Endodermal cell (in vitro differentiated cells): ENCODE measurements at places on chromosomes 1 and 21.

- peak overlapping the region; percentile 96 for H3K4me3 ChIP-seq
- H3K27me3 ChIP-seq = no peaks in the 10 kb centered on the region
- H3K4me1 ChIP-seq = no peaks in the 10 kb centered on the region
- no peak for DNase-seq
These were observed 686 bp downstream of the MIIP start for GRCh38 chr1:12019858-12020509.

DNA sequence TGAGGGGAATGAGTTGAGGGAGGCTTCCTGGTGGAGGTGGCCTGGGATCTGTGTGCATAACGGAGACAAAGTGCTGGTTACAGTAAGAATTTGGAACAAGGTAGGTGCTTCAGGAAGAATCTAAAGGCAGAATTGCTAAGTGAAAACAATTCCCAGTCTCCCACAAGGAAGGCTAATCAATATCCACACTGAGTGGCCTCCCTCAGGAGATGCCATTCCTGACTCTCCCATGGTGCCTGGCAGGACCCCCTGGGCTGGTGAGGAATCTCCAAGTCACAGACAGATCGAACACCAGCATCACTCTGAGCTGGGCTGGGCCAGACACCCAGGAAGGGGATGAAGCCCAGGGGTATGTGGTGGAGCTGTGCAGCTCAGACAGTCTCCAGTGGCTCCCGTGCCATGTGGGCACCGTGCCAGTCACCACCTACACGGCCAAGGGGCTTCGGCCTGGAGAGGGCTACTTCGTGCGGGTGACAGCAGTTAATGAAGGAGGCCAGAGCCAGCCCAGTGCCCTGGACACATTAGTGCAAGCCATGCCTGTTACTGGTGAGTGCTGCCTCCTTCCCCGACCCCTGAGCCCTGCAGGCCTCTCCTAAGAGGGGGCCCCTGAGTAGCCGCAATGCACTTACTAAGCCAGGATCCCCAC is 30.7 kb downstream of the IGFN1 start:
- H3K4me3 ChIP-seq = no peak overlapping the region
- no peaks in the 10 kb centered on the region for H3K4me1 ChIP-seq
- no peaks in the 10 kb centered on the region for H3K36me3 ChIP-seq
- peak; percentile 45 for DNase-seq

DNA sequence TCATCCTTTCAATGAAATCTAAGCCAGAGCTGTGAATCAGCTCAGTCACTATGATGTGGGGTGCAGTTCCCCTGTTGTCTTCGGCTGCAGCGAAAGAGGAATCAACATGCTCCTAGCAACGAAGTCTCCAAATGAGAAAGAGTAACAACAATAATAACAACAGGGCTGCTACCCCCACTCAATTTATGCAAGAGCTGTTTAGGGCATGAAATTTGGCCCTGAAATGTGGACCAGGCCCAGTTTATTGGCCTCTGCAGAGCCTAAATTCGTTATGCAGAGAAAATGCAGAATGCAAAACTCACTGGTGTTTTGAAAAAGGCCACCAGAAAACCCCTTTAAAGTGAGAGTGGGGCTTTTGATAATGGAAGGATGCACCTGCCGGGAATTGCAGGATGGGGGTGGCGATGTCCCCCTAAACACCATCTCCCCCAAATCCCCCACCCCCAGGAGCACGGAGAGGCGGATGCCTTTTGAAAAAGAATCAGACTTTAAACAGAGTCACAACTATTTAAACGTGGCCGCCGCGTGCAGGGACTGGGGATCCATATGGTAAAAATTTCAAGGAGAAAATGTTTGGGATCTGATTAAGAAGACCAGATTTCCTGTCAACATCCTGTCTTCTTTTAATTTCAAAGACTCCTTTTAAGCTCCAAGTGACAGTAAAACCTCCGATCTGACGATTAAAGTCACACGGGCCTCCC is 1.9 kb downstream of the RUNX3 start:
- no peak for DNase-seq
- peaks cover 4% of the 10 kb centered on the region for H3K4me1 ChIP-seq
- peaks cover 80% of the 10 kb centered on the region for H3K27me3 ChIP-seq
- no peak overlapping the region for H3K4me3 ChIP-seq
- no peak overlapping the region for H3K27ac ChIP-seq
- no peaks in the 10 kb centered on the region for H3K36me3 ChIP-seq

DNA sequence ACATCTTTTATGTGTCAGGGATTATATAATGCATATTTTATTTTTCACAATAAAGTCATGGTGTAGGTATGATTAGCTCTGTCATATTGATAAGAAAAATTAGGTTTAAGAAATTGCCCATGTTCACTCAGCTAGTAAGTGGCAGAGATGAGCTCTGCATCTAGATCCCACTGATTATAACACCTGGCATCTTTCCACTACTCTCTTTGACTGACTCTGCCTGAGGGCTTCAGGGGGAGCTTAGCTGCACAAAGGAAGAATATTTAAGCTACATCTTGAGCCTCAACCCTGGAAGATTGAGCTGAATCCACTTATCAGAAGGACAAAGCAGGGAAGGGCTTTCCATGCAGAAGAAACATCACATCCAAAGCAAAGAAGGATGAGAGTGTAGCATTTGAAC is 190.4 kb downstream of the MIS18A start:
- H3K4me1 ChIP-seq = no peaks in the 10 kb centered on the region
- H3K27me3 ChIP-seq = no peaks in the 10 kb centered on the region
- H3K27ac ChIP-seq = no peak overlapping the region
- H3K4me3 ChIP-seq = no peak overlapping the region
- DNase-seq = no peak
- no peaks in the 10 kb centered on the region for H3K36me3 ChIP-seq

GRCh38 chr1:227888404-227889046 is 59.2 kb downstream of the WNT9A start:
- peaks cover 10% of the 10 kb centered on the region for H3K4me1 ChIP-seq
- DNase-seq = no peak
- H3K36me3 ChIP-seq = no peaks in the 10 kb centered on the region
- H3K27me3 ChIP-seq = no peaks in the 10 kb centered on the region
- H3K4me3 ChIP-seq = no peak overlapping the region

DNA sequence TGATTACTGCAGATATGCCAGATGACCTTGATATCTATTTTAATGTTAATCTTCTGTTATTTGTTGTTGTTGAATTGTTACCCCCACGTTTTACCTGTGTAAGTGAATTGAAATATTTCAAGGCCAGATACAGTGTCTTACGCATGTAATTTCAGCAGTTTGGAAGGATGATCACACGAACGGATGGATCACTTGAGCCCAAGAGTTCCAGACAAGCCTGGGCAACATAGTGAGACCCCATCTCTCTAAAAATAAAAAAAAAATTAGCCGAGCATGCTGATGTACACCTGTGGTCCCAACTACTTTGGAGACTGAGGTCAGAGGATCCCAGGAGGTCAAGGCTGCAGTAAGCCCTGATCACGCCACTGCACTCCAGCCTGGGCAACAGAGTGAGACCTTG is 32.2 kb downstream of the SDCCAG8 start:
- no peak for DNase-seq
- no peak overlapping the region for H3K27ac ChIP-seq

DNA sequence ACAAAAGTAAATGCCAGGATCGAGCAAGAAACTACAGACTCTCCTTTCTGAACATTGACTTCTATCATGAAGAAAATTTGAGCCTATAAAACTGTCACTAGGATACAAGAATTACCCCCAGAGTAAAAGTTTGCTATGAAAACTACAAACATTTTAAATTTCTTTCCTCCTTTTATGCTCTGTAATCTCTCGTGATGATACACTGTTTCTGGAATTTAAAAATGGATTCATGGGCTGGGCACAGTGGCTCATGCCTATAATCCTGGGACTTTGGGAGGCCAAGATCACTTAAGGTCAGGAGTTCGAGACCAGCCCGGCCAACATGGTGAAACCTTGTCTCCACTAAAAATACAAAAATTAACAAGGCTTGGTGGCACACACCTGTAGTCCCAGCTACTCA is 181.3 kb downstream of the ZNF281 start:
- DNase-seq = no peak
- H3K36me3 ChIP-seq = no peaks in the 10 kb centered on the region
- no peaks in the 10 kb centered on the region for H3K27me3 ChIP-seq
- H3K4me3 ChIP-seq = no peak overlapping the region

GRCh38 chr1:233689017-233689747 is 75.3 kb downstream of the KCNK1 start:
- no peaks in the 10 kb centered on the region for H3K4me1 ChIP-seq
- H3K27ac ChIP-seq = no peak overlapping the region
- DNase-seq = no peak
- no peaks in the 10 kb centered on the region for H3K36me3 ChIP-seq

DNA sequence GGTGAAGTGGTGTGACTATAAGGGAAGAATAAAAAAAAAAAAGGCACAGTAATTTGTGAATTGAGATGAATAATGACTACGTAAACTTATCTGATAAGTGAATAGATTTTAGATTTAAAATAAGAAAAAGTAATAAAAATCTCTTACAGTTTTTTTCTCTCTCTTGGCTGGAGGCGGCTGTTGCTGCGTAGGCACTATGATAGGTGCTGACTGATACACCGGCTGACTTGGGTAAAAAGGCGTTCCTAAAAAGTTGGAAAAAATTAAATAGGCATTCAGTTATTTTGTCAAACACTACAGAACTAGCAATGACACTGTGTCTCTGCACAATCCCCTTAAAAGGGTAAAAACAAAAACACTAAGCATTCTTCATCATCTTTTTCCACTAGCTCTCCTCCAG is 185.7 kb upstream of the HP1BP3 start:
- no peak overlapping the region for H3K4me3 ChIP-seq
- H3K27ac ChIP-seq = no peak overlapping the region
- H3K4me1 ChIP-seq = no peaks in the 10 kb centered on the region

DNA sequence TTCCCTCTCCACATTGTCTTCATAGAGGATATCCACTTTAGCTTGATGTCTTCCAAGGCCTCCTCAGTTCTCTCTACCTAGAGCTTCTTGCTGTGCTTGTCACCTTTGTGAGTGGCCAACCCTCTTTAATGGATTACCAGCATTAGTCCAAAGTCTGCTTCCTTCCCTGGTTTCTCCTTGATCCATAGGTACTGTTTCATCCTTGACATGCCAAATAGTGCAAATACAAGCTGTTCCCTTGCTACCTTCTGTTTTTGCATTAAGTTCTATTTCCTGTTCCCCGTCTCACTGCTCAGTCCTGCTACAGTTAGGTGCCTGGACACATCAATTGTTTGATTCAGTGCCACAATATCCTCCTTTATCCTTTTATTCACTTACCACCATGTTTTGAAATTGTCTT is 19.2 kb downstream of the MAST2 start:
- no peak for DNase-seq
- H3K27me3 ChIP-seq = no peaks in the 10 kb centered on the region
- no peaks in the 10 kb centered on the region for H3K4me1 ChIP-seq
- peaks cover 36% of the 10 kb centered on the region for H3K36me3 ChIP-seq
- no peak overlapping the region for H3K4me3 ChIP-seq

GRCh38 chr1:153231785-153232184 is 14.4 kb downstream of the PRR9 start:
- no peak overlapping the region for H3K4me3 ChIP-seq
- H3K27ac ChIP-seq = no peak overlapping the region
- no peak for DNase-seq
- H3K4me1 ChIP-seq = no peaks in the 10 kb centered on the region
- H3K36me3 ChIP-seq = no peaks in the 10 kb centered on the region

- H3K27ac ChIP-seq = no peak overlapping the region
- H3K4me1 ChIP-seq = peaks cover 3% of the 10 kb centered on the region
- H3K4me3 ChIP-seq = no peak overlapping the region
- H3K36me3 ChIP-seq = no peaks in the 10 kb centered on the region
- no peaks in the 10 kb centered on the region for H3K27me3 ChIP-seq
These were observed 39.1 kb downstream of the PSMG1 start for GRCh38 chr21:39144191-39144590.

DNA sequence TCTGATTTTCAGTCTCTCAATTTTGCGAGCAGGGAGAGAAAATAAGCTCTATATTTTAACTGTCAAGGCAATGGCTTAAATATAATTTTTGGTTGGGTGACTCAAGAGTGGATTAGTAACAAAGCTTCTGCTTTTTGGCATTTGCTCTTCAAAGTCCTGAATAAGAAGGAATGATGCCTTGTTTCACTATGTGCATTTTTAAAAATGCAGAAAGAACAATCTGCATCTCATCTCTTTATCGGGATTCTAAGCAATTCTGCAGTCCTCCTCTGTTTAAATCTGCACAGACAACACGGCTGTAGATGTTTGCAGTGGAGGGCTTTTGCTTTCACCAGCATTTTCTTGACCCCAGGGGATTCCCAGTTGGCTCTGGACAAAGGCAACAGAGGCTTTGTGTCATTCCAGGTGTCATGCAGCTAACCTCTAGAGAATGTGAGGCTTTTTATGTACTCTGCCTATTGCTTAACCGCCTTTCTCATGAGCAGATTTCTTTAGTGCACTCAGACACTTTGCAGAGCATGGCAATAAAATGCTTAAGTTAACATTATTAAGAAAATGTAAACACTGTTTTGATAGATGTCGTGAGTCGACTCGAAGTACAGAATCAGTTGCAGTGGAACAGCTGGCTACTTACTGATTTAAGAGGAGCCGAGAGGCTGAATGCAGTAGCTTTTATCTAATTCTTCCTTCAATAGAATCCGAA is 783.2 kb upstream of the NEGR1 start:
- no peak overlapping the region for H3K4me3 ChIP-seq
- H3K27ac ChIP-seq = peak overlapping the region; percentile 83
- no peaks in the 10 kb centered on the region for H3K4me1 ChIP-seq
- peak; percentile 56 for DNase-seq
- H3K27me3 ChIP-seq = no peaks in the 10 kb centered on the region

GRCh38 chr21:38915546-38915945 is 109.8 kb downstream of the ETS2 start:
- H3K27ac ChIP-seq = no peak overlapping the region
- peak; percentile 38 for DNase-seq
- no peaks in the 10 kb centered on the region for H3K36me3 ChIP-seq

- DNase-seq = peak; percentile 90
- H3K27me3 ChIP-seq = no peaks in the 10 kb centered on the region
- no peak overlapping the region for H3K4me3 ChIP-seq
- H3K4me1 ChIP-seq = peaks cover 3% of the 10 kb centered on the region
These were observed 16.0 kb downstream of the ENO1 start for GRCh38 chr1:8862528-8862927.

DNA sequence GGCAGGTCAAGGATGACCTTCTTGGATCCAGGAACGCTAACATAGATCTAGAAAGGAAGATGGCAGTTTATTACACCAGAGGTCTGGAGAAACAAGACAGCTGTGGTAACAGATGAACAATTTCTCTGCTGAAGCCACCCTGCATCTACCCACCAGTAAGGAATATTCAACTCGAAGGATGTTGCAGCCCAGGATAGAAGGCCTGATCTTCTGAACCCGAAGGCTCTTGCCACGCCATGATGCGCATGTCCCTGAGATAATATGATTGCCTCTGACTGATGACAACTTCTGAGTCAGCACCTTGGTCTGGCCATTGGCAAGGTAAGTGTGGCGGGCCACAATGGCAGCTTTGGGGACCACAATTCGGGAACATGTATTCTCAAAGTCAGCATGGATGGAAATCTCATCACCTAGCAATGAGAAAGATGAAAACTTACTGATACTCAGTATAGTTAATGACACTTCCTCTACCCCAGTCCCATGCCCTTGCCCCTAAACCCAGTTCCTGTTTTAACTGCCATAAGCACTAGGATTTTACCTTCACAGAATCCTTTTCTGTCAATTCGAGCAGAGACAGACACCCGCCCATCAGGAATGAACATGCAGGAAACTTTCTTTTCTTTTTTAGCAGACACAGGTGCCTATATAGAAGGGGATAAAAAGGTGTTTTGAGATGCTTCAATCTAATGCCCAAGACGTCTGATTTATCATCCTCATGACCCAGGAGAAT is 1.8 kb downstream of the TXNIP start:
- no peaks in the 10 kb centered on the region for H3K4me1 ChIP-seq
- DNase-seq = peak; percentile 27
- H3K4me3 ChIP-seq = peak overlapping the region; percentile 83
- peaks cover 6% of the 10 kb centered on the region for H3K36me3 ChIP-seq
